ENCODE measurements at places on chromosomes 12 and 14. TPM values are rescaled to one million over a fixed set of nuclear protein-coding genes. Genes with fewer than 3 reads are reported as not detected.

Gene SALL2
- 66.5 TPM for polyA plus RNA-seq

DNA sequence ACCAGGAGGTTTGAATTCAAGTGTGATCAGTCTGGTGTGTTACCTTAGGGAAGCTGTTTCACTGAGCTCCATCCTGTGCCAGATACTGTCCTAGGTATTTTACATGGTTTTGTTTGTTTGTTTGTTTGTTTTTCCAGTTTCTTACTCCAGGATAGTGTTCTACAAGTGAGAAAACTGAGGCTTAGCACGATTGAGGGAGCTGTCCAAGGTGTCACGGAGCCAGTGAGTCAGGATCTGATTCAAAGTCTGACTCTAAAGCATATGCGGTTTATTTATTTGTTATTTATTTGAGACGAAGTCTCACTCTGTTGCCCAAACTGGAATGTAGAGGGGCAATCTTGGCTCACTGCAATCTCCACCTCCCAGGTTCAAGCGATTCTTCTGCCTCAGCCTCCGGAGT is 79.7 kb upstream of the GNG2 start:
- peak; percentile 7 for DNase-seq

- DNase-seq = no peak
Observed at GRCh38 chr12:4763549-4763948, 43.3 kb downstream of the GALNT8 start.

DNA sequence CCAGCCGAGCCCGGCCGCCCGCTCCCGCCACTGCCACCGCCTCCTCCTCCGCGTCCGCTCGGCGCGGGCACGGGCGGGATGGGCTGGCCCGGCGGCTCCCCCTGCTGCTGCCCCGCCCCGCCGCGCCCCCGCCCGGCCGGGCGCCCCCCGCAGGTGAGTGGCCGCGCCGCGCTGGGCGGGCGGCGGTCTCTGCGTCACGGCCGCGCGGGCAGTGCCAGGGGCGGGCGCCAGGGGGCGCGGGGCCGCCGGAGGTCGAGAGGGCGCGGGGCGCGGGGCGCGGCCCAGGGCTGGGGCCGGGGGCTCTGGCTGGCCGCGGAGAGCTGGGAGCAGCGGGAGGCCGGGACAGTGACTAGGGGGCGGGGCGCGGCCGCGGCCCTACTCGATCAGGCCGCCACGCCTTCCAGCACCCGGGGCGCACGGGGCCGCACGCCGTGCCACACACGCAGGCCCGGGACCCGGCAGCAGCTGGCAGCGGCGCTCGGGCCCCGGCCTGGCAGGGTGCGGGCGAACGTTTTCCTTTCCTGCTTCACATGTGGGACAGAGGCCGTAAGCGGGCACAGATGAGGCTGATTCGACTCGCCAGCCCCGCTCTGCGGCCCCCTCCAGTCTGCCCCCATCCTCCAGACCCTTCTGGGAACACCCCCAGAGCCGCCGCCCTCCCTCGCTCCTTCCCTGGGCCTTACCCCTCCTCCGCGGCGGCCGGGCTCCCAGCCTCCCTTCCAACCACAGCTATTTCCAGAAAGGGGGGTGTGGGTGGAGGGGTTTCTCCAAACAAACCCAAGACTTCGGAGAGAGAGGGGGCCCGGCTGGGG is 2.4 kb upstream of the TNS2 start:
- DNase-seq = no peak

- no peak for DNase-seq
Observed at GRCh38 chr12:2826721-2827515, 7.9 kb downstream of the NRIP2 start.
